ENCODE measurements at places on chromosomes 3 and 15. TPM values are rescaled to one million over a fixed set of nuclear protein-coding genes. Genes with fewer than 3 reads are reported as not detected.

Gene TRPM1
- not detected for total RNA-seq

- no peak overlapping the region for H3K27ac ChIP-seq
- no peaks in the 10 kb centered on the region for H3K27me3 ChIP-seq
- no peaks in the 10 kb centered on the region for H3K4me1 ChIP-seq
These were observed 85.2 kb upstream of the KCNAB1 start for GRCh38 chr3:156035158-156035557.

Gene GPR62
- 0.71 TPM for total RNA-seq

Gene ZSCAN2
- 5.4 TPM for total RNA-seq

GRCh38 chr3:126422121-126422520 is 27.4 kb downstream of the CFAP100 start:
- H3K36me3 ChIP-seq: no peaks in the 10 kb centered on the region
- DNase-seq: peak; percentile 38
- peaks cover 23% of the 10 kb centered on the region for H3K27me3 ChIP-seq
- H3K27ac ChIP-seq: no peak overlapping the region
- H3K4me1 ChIP-seq: no peaks in the 10 kb centered on the region
- no peak overlapping the region for H3K4me3 ChIP-seq

DNA sequence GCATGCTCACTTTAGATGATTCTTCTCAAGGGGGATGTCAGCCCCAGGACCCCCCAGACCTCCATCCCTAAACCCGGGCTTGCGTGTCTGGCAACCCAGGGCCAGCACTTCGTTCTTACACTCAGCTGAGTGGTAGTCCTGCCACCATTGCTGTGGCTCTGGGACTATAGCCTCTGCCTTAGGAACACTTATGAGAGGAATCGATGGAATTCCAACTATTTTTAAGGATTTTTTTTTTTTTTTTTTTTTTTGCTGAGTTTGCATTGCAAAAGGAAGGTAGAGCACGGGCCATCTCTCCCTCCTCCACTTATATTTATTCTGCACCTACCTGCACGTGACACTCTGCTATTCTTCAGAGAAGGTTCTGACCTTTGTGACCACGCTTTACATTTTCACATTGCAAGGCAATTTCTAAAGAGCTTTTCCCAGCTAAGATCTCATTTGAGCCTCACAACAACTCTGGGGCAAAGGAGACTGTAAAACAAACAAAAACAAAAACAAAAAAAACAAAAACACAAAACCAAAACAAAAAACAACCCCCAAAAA is 113.9 kb downstream of the LPP start:
- no peaks in the 10 kb centered on the region for H3K27me3 ChIP-seq
- H3K4me3 ChIP-seq: no peak overlapping the region
- peak overlapping the region; percentile 94 for H3K27ac ChIP-seq

Gene CHRNA7
- 1.4 TPM for total RNA-seq

DNA sequence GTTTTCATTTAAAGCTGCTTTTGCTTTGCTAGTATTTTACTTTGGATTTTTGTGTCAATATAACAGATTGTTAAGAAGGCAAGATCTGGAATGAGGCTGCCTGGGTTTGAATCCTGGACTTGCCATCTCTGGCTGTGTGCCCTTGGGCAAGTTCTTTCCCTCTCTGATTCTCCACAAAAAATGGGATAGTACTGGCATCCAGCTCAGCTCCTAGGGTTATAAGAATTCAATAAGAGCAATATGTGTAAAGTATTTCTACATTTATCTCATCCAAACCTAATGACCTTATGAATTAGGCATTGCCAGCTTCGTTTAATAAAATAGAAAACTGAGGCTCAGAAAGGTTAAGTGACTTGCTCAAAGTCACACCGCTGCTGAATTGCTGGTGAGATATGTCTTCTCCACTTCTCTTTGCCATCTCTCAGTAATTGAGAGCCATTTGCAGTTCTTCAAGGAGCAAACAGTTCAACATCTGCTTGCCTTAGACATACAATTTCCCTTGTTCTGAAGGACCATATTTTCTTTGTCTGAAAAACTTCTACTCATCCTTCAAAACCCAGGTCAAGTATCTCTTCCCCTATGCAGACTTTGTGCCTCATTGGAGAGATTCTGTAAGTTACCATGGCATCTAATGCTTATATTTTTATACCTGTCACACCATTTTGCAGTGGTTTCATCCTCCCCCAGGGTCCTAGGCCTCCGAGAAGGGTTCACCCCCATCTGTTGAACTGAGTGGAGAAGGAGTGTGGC is 80.8 kb upstream of the TLE3 start:
- no peak overlapping the region for H3K27ac ChIP-seq
- no peaks in the 10 kb centered on the region for H3K4me1 ChIP-seq
- peak; percentile 5 for DNase-seq
- H3K27me3 ChIP-seq: no peaks in the 10 kb centered on the region
- no peaks in the 10 kb centered on the region for H3K36me3 ChIP-seq

GRCh38 chr3:23865595-23866396 is 51.0 kb downstream of the NKIRAS1 start:
- no peak overlapping the region for H3K4me3 ChIP-seq
- no peaks in the 10 kb centered on the region for H3K36me3 ChIP-seq
- DNase-seq: no peak
- H3K27me3 ChIP-seq: no peaks in the 10 kb centered on the region
- H3K27ac ChIP-seq: no peak overlapping the region

DNA sequence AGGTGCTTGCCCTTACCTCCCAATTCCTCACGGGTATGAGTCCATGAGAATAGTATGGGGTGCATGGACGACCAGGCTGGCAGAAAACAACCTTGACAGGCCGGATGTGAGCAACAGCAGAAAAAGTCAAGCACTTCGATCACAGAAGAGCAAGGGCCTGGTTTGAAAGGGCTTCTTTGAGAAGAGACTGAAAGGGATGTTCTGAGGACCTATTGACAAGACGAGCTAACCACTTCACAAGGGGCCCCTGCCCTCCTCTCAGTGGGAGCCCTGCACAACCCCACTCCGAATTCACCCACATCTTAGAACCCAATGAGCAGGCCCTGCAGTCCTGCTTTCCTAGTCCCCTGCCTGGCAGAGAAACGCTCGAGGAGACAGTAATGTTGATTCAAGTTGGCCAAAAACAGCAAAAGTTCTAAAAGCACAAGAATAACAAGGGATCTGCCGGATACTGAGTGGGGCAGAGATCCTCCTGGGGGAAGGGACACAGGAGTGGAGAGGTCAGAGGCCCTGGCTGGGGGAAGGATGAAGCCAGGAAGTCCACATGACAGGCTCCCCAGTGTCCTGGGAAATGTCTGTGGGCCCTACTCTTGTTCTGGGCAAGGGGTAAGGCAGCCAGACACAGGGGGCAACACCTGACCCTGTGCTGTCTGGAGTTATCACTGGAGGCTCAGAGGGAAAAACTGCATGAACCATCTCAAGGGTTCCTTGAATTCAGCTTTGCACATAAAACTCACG is 14.8 kb upstream of the CX3CR1 start:
- H3K27me3 ChIP-seq: no peaks in the 10 kb centered on the region
- no peak overlapping the region for H3K4me3 ChIP-seq

Measured in sigmoid colon (tissue), 7 donors.